ENCODE measurements at places on chromosomes 1 and 21.

- no peak for DNase-seq
Measured at GRCh38 chr1:66231217-66231616, 302.7 kb upstream of the SGIP1 start.

- no peak for DNase-seq
Measured at GRCh38 chr1:82162486-82163420, 362.0 kb downstream of the ADGRL2 start.

GRCh38 chr1:22334860-22335550 lies 116.6 kb upstream of the ZBTB40 start:
- no peak for DNase-seq

DNA sequence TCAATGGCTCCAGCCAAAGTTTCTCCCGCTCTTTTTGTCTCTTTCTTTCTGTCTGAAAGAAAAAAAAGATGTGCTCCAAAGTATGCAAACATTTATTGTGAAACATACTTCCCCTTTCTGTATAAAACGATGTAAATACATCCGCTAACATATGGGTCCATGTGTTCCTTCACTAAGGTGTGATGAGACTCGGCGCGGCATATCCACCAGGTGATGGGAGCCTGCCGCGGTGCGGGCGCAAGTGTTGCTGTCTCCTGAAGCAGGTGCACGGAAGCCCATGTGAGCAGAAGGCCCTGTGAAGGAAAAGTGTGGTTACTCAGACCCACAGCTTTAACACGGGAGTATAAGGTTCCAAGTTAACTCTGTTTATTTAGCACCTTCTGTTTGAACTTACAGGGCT lies 466.6 kb upstream of the C1orf87 start:
- no peak for DNase-seq

- DNase-seq: no peak
Measured at GRCh38 chr21:36966821-36967768, 626 bp upstream of the HLCS start.

GRCh38 chr1:5428351-5428750 lies 563.9 kb downstream of the NPHP4 start:
- no peak for DNase-seq

GRCh38 chr21:15020797-15021196 lies 44.0 kb downstream of the NRIP1 start:
- DNase-seq: no peak

GRCh38 chr1:12114340-12114683 lies 51.2 kb downstream of the TNFRSF8 start:
- no peak for DNase-seq

GRCh38 chr21:35607406-35607805 lies 452.9 kb downstream of the SETD4 start:
- DNase-seq: no peak

DNA sequence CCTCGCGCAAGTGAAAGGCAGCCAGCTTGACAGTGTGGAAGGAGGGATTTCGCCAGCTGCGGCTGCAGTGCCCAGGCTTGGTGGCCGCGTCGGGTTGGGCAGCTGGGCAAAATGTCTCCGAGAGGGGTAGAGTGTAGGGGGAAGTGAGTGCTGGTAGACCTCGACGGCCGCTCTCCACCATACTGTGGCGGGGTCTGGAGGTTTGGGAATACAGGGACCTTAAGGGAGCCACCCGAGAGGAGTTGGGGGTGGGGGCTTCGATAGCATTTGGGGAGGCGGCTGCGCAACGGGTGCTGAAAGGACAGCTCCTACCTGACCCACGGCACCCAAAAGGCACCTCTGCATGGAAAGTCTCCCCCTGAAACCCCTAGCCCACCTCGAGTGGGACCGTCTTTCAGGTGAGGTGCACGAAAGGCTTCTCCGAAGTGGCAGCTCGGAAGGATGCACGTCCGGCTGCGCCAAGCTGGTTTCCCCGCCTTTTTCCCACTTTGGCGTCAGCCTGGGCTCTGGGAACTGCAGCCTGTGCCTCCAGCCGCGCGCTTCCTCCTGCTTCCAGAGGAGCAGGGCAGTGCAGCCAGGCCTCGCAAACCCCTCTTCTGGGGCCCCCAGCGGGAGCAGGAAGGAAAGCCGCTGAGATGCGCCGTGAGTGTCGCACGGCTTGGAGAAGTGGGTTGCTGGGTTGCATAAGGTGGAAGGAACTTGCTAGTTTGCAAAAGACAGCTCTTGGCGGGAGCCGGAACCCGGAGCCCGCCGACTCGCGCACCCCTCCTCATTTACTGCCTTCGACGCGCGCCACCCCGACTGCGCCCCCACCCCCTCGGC lies 531 bp upstream of the HMGN2 start:
- DNase-seq: peak; percentile 87

DNA sequence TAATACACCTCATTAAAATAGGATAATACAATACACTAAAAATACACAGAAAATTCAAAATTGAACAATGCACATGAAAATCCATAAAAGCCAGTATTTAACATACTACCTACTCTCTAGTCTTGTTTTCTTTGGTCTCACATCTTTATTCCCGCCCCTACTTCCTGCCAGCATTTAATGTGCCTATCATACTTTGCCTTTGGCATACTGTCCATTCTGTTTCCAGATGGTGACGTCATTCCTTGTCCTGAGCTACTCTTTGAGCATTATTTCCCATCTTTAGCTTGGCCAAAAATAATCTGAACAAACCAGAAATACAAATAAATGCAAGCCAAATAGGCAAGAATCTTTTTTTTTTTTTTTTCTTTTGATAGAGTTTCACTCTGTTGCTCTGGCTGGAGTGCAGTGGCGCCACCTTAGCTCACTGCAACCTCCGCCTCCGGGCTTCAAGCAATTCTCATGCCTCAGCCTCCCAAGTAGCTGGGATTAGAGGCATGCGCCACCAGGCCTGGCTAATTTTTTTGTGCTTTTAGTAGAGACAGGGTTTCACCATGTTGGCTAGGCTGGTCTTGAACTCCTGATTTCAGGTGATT lies 4.4 kb downstream of the HFM1 start:
- no peak for DNase-seq

- DNase-seq: peak; percentile 33
Measured at GRCh38 chr1:58781541-58782177, 2.2 kb downstream of the JUN start.

GRCh38 chr1:23566304-23566703 lies 7.0 kb upstream of the ID3 start:
- DNase-seq: no peak

DNA sequence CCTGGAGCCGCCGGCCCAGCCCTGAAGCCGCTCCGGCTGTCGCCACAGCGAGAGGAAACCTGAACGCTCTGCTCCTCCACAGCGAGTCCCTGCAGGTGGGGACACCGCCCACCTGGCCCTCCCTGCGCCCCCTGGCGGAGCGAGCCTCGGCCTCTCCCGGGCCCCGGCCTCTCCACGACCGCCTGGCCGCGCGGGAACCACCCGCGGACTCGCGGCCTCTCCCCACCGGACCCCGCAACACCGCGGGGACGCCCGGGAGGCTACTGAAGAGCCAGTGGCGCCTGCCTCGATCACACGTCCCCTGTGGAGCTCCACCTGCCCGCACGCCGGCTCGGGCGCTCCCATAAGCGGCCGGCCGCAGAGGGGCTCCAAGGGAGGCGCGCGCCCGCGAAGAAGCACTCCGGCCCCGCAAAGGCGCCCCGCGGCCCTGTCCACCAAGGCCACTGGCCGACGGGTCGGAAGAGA lies 109.6 kb downstream of the KCNN3 start:
- no peak for DNase-seq

DNA sequence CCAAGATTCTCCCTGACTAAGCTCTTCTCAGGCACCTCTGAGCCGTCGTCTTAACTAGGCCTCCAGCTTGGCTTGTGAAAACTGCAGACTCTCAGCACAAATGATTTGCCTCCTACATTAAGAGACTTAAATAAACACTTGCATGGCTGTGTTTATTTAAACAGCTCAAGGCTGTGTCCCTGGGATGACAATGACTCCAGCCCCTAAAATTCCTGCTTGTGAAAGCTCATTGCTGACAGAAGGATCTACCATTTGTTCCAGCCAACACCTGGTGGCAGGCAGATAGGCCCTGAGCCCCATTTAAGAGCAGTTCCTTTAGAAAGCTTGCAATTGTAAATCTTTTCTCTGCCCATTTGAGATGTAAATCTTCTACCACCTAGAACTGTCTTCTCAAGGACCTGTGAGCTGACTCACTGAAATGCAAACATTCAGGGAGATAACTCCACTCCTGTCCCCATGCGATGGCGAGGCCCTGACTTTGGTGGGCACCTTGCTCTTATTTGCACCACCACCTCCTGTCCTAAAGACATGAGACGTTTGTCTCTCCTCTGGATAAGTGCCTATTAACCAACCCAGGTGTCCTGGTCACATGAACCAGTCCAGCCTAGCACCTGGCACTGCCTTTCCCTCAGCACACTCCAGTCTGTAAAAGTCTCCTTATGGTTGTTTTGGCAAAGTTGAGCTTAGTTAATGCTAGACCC lies 15.1 kb upstream of the PCP4 start:
- no peak for DNase-seq

- no peak for DNase-seq
Measured at GRCh38 chr1:215133532-215133931, 51.0 kb downstream of the KCNK2 start.

DNA sequence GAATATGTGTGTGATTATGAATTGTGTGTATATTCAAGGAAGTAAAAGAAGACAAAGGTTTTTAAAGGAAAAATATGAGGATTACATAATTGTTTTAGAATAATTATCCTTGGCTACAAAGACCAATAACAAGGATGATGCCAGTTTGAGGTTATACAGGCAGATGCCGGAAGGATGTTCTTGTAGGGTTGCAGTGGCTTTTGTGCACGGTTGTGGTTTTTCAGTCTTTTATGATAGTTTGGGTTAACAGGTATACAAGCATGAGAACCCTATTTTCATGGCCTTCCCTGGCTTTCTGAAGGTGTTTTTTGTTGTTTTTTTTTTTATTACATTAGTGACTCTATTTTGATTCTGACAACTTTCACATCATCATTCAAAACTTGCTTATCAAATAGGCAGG lies 4.9 kb downstream of the CR2 start:
- DNase-seq: no peak

DNA sequence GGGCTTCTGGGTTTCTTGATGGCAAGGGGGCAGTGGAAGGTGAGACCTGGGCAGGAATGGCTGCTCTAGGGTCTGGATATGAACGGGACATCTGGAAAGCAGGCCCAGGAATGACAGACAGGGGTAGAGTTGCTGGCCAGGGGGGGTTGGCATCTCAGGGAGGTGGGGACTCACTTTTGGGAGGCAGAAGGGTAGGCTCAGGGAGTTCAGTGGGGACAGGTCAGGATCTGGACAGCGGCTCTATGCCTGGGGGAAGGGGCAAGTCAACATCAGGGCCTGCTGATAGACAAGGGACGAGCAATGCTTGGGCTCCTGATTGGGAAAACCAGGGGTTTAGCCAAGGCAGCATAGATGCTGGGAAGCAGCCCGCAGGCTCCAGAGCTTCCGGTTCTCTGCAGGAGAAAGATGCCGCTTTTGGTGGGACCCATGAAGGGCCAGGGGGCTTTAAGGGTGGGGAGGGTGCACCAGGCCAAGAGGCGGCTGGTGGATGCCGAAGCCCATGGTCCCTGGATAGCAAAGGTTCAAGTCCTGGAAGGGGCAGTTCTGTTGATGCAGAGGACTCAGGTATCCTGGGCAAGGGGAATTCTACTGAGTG lies 21.9 kb downstream of the IGFN1 start:
- DNase-seq: no peak

- no peak for DNase-seq
Measured at GRCh38 chr1:174265282-174265681, 106.0 kb downstream of the RABGAP1L start.

DNA sequence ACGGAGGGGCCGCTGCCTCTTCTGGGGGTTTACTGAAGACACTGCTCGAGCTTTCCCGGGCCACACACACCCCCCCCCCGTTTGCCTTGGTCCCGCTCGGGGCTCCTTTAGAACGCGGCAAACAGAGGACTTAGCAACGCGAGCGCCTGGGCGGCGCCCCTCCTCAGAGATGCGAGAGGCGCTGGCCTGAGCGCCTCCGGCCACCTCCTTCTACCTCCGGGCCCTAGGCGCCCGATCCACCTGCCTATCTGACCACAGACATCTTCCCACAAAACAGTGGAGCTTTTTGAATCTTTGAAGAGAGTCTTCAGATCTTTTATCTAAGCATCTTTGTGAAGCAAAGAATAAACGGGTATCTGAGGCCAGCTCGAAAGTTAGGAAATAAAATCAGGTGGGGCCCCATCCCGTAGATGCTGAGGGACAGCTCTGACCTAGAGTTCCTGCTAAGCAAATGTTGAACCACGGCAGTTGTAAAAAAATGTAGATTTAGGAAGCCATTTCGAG lies 436 bp upstream of the TTLL7 start:
- peak; percentile 89 for DNase-seq

DNA sequence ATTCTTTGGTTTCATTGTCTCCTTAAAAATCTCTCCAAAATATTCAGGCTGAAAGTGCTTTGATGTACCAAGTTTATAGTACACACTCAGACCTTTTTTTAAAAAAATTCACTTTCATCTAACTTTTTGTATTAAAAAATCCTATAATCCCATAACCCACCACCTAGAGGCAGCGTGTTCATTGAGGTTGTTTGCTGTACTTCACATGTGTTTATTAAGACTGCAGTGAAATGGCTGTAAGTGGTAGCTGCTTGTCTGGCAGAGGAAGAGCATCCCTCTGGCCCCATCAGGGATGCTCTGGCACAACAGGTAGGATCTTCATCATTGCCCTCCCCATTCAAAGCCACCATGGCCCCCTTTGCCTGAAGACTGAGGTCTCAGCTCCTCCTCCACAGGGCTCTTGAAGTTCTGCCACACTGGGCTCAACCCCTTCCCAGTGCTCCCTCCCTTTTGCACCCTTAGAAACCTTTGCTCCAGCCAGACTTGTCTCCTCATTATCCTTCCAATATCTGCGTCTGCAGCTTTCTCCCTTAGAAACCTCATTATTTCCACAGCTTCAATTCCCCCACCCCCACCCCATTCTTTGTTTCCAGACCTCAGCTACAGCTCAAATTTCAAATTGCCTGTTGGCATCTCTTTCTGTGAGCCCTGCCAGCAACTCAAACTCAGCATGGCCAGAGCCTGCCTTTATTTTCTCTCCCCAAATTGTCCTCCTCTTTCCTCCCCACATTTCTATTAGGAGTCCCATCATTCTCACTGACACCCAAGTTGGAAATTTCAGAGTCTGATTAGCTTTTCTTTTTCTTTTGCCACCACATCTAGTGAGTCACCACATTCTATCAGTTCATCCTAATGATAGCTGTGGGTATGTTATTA lies 369.6 kb upstream of the USP24 start:
- peak; percentile 46 for DNase-seq

GRCh38 chr1:35112668-35113067 lies 33.5 kb downstream of the ZMYM1 start:
- DNase-seq: no peak

- no peak for DNase-seq
Measured at GRCh38 chr1:156717351-156717750, 10.9 kb upstream of the METTL25B start.

- no peak for DNase-seq
Measured at GRCh38 chr1:159205225-159205624, 550 bp downstream of the ACKR1 start.
